ENCODE measurements at places on chromosomes 5 and 9. TPM values are rescaled to one million over a fixed set of nuclear protein-coding genes. Genes with fewer than 3 reads are reported as not detected.

C9orf152 gene
- total RNA-seq: 1.4 TPM

PLPP7 gene
- total RNA-seq: 0.98 TPM

ANKRD31 gene
- 0.26 TPM for total RNA-seq

DNA sequence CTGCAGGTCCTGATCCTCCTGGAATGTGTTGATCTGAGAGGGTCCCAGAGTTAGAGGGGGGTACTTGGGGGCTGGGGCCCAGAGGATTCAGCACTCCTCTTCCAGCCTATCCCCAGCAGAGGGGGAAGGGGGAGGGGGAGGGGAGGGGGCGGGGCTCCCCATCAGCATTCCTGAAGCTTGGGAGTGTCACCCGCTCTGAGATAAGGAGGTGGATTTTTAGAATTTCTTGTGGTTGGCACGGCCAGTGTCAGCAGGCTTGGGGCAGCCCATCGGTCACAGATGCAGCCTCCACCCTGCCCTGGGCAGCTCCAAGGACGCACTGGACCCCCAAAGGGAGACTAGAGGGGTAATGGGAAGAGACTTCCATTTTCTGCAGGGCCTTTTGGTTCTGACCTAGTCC is 5.3 kb downstream of the FGF18 start:
- DNase-seq: no peak

DNA sequence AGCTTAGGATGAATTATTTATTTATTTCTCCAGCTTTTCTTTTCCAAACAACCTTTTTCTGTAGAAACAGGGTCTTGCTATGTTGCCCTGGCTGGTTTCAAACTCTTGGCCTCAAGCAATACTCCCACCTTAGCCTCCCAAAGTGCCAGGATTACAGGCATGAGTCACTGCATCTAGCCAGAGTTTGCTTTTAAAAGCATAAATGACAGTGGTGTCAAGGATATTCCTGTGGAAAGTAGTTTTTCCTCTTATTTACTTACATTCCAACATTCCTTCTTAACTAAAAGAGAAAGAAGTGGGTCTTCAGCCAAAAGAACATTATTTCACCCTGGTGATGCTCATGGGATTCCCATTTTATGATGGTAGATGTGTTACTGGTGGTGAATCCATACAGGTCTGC is 62.4 kb downstream of the GRIA1 start:
- DNase-seq: no peak

DNA sequence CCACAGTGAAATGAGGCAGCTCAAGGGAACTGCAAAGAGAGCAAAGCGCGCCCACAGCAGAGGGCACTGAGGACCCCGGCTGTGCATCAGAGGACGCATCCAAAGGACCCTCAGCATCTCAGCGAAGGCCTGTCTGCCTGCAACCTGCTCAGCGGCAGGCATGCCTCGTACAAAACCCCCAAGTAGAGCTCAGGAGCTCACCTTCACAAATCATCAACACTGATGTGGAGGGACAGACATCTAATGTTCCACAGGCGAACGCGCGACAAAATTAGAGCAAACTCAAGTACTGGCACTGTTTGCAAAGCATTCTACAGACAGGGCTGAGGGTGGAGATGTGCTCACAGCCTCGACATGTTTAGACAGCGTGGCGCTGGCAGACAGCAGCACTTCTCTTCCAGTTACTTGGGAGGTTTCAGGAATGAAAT is 81.0 kb downstream of the DCP2 start:
- DNase-seq: no peak

DNA sequence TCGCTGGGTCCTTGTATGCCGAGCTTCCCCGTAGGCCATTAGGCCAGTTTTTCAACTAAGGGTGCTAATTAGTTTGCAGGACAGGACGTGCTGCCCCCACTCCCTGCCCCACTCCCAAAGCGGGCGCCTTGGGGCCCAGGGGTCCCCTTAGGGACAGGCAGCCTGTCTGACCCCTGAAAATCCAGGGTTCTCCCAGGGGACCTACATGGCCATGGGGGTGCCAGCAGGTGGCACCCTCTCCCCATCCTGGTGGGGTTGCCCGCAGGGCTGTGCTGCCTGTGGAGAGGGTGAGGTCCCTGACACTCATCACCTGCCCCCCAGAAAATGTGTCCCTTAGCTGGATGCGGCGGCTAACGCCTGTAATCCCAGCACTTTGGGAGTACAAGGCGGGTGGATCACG is 8.5 kb upstream of the CCDC187 start:
- DNase-seq: peak; percentile 39

GRCh38 chr9:69395718-69396117 is 70.7 kb downstream of the ENTREP1 start:
- no peak for DNase-seq
